ENCODE measurements at places on chromosomes 5 and 9.
A peak's percentile ranks its signal among the peaks of the same experiment; 100 is the strongest.

DNA sequence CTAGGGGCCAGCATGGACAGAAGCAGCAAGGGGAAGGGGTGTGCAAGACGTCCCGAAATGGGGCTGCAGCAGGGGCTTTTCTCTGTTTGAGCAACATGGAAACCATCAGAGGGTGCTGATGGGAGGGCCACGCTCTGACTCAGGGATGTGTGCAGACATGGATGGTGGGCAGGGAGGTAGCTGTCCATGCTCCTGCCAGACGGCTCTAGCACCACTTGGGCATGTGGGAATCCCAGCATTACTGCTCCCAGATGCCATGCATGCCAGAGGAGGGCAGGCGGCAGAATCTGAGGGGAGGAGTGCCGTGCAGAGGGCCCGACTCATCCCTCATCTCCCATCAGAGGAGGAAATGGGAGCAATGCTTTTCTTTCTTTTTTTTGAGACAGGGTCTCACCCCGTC is 45.6 kb upstream of the SLC25A51 start:
- DNase-seq: peak; percentile 63

- no peak for DNase-seq
Measured at GRCh38 chr9:30310711-30311110, 2073.7 kb upstream of the ACO1 start.

DNA sequence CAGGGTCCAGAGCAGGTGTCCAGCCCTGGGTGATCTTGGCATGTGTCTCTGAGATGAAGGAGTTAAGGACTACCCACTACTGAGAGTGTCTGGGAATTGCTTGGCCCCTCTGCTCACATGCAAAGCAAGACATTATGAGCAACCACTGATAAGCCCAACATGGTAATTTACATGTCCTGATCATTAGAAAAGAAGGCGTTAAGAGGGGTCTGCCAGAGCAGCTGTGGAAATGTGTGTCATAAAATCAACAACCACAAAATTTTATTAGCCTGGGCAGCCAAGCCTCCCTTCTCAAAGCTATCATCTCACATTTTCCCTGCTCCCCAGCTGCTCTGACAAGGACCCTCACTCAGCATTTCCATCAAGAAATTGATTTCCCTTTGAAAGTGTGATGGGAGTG is 351.0 kb downstream of the SPOCK1 start:
- no peak for DNase-seq

- DNase-seq: no peak
Measured at GRCh38 chr5:6820851-6821479, 107.7 kb downstream of the TENT4A start.

- DNase-seq: no peak
Measured at GRCh38 chr5:126562823-126563222, 32.2 kb downstream of the ALDH7A1 start.

DNA sequence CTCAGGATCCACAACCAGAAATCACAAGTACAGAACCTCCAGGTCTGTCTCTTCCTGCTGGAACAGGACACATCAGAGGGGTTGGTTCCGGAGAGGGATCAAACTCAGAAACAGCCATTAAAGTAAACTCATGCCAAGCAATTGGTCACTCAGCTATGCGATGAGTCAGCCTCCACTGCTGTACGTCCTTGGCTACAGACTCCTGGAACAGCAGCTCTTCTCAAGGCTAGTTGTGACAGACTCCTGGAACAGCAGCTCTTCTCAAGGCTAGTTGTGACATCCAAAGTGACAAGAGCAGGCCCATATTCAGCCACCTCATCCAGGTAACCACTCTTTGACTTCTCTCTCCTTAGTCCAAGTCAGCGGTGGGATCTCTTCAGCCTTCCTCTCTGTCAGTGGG is at the start of gene SPINK13:
SPINK13 (plus strand) TSS at position 229 of the 400 bp plus-strand sequence. CDS start 1,279 bp downstream, outside the sequence.
- DNase-seq: peak; percentile 52

DNA sequence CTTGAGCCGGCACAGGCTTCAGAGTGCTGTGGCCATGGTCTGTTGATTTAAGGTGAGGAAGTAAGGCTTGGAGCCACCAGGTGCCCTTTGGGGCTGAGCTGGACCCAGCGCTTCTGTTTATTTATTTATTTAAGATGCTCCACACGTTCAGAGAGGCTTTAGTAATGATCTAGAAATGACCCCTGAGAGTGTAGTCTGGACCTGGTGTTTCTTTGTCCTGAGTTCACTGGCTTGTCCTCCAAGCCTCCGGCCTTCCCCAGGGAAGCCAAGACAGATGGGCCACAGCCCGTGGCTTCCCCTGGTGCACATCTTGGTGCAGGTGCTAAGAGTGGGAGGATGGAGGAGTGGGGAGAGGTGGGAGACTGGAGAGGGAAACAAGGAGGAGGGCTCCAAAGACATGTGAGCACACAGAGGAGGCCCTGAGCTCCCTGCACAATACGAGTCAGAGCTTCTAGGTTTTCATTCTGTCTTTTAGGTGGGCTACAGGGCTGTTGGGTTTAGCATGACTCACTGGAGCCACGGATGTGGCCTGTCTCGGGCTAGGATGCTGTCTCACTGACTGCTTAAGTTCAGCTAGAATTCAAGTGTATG is 56.9 kb downstream of the AHRR start:
- DNase-seq: no peak

GRCh38 chr9:128260340-128260739 is 15.5 kb downstream of the GOLGA2 start:
- DNase-seq: no peak

- no peak for DNase-seq
Measured at GRCh38 chr9:71910650-71911060, 338 bp downstream of the ABHD17B start.

DNA sequence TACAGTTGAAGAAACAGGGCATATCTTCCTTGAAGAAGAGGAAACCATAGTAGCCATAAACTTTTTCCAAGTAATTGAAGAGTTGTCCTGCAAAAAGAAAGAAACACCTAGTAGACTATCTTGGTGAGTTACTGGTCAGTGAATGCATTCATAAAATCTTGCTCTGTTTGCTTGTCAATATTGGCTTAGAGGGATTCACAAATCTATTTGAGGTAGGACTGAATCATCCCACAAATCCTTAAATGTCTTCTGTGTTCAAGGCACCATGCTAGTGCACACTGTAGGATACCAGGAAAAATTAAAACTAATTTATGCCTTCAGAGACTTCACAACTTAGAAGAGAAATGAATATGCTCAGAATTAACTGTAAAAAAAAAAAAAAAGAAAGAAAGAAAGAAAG is 57.6 kb downstream of the GRAMD2B start:
- no peak for DNase-seq

Data from AG10803 (cell line).